ENCODE measurements at places on chromosomes 5 and 9.

- DNase-seq, result no peak
Observed at GRCh38 chr5:134969166-134969565, 1.5 kb downstream of the CATSPER3 start.

GRCh38 chr5:135433681-135434426, 13.3 kb downstream of the DCANP1 start:
- peak; percentile 56 for DNase-seq

GRCh38 chr9:12790001-12790400, 15.2 kb downstream of the LURAP1L start:
- no peak for DNase-seq

DNA sequence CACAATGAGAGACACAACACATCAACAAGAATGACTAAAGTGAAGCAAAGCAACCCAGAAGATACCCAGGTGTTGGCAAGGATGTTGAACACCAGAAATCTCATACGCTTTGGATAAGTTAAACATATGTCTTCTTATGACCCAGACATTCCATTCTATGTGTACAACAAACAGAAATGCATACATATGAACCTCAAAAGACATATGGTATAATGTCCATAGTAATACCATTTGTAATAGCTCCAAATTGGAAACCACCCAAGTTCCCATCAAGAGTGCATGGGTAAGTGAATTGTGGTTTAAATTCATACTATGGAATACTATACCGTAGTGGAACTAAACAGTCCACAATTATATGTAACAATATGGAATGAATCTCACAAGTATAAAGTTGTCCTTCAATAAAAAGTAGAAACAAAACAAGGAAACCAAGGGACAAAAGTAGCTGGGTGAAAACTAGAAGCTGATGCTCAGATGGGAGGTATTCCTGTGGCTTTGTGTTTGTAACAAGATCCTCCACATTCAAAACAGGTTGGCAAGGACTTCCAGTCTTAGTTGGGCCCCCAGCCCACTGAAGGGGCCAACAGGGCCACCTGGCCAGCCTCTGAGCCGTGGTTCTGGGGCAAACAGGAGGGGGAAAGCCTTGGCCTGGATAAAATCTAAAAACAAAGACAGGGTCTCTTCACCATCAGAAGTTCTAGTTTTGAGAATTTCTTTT, 171.8 kb upstream of the PITX1 start:
- DNase-seq, result peak; percentile 67

- no peak for DNase-seq
Observed at GRCh38 chr9:121643473-121643872, 8.0 kb upstream of the DAB2IP start.

DNA sequence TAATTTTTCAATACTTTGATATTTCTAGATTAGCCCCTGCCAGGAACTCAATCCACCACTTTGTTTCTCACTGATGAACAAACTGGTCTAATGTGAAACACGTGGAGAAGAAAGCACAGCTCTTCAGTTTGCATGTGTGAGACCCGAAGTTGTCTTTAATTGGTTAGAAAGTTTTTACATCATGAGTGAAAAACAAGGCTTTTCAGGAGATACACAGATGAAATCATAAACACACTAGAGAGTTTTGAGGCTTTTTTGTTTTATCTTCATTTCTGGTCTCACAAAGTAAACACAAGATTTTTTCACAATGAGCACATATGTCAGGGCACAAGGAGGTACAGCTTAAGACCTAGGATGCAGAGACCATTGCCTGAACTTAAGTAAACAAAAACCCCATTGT, 84.5 kb upstream of the MOCS2 start:
- DNase-seq, result peak; percentile 24

GRCh38 chr5:113128082-113128481, 151.5 kb downstream of the DCP2 start:
- DNase-seq, result no peak

DNA sequence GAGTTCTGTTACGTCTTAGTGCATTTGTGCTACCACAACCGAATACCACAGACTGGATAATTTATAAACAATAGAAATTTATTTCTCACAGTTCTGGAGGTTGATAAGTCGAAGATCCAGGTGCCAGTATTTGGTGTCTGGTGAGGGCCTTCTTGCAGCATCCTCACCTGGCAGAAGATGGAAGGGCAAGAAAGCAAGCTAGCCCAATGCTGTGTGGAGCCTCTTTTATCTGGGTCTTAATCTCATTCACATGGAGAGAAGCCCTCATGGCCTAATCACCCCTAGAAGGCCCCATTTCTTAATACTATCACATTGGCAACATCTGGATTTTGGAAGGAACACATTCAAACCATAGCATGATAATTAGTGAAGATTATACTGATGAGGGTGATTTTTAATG, 159.3 kb downstream of the CHSY3 start:
- DNase-seq, result no peak

DNA sequence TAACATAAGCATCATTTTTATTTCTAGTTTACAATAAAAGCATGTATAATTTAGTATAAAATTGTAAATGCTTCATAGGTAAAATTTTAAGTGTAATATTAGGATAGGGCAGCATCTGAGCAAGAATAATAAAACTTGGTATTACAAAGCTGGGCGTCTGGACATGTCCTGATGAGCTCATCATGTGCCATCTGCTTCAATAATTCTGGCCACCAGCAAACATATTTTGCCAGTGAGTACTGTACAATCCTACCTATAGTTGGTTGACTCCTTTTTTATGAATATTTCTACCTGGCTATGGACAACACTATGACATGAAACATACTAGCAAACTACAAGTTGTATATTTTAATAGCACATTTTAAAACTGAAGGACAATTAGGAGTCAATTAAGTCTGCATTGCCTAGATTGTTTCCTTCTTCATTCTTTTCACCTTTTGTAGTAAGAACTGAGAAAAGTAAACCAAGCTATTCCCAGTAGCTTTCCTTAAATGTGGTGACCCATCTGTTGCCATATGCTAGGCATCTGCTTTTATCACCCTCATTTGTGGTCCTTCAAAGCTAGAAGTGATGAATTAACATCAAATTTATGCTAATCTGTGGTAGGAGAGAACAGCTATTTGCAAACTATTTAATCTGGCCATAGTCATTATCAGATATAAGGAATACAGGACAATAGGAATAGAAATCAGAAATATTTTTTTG, 23.4 kb downstream of the LURAP1L start:
- DNase-seq, result no peak

GRCh38 chr5:108129129-108129528, 252.8 kb downstream of the FBXL17 start:
- DNase-seq, result no peak

GRCh38 chr5:16464664-16465543, 696 bp downstream of the ZNF622 start:
- DNase-seq, result peak; percentile 41

- DNase-seq, result peak; percentile 46
Observed at GRCh38 chr9:18800579-18800978, 232.4 kb downstream of the SAXO1 start.

DNA sequence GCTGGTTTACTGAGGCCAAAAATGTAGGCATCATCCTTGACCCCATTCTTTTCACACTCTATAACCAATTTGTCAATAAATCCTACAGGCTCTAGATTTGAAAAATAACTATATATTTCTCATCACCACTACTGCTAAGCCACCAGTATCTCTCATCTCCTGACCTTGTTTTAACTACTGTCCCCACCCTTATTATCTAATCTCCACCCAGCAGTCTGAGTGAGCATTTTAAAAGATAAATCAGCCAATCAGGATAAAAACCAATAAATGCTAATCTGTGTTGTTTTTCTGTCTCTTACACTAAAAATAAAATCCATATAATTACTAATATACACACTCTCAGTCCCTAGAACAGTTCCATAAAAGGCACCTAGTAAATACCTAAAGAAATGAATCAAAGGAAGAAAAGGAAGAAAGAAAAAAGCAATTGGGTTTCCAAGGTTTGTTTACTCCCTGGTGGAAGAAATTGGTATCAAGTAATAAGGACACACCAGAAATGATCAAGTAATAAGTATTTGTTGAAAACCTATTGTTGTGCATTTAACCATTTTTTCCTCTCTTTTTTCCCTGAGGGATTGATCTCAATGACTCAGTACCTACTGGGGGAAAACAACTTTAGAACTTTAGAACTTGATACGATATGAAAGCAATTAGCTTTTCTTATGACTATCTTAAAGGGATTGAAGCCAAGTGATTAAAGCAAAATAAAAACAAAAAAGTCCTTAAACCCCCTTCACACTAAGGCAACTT, 19.3 kb downstream of the MRPS27 start:
- no peak for DNase-seq
